Left renal pelvis (tissue), 4 donors: ENCODE measurements at places on chromosomes 2 and 18.

DNA sequence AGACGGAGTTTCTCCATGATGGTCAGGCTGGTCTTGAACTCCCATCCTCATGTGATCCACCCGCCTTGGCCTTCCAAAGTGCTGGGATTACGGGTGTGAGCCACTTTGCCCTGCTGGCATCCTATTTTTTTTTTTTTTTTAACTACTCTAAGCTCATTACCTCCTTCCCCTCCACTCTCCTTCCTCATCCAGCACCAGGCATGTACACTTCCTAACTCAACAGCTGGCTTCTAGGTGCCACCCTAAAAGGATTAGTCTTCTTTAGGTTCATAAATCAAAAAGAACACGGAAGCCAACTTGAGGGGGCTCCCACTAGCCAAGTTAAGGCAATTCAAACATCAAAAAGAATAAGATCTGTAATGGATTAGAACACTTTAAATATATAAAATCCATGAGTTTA, 70.6 kb upstream of the TEX51 start:
- no peak for DNase-seq

GRCh38 chr2:170155022-170155722, 22.8 kb upstream of the MYO3B start:
- no peak for DNase-seq

- no peak for DNase-seq
Observed at GRCh38 chr2:64979744-64980143, 9.5 kb upstream of the SLC1A4 start.

DNA sequence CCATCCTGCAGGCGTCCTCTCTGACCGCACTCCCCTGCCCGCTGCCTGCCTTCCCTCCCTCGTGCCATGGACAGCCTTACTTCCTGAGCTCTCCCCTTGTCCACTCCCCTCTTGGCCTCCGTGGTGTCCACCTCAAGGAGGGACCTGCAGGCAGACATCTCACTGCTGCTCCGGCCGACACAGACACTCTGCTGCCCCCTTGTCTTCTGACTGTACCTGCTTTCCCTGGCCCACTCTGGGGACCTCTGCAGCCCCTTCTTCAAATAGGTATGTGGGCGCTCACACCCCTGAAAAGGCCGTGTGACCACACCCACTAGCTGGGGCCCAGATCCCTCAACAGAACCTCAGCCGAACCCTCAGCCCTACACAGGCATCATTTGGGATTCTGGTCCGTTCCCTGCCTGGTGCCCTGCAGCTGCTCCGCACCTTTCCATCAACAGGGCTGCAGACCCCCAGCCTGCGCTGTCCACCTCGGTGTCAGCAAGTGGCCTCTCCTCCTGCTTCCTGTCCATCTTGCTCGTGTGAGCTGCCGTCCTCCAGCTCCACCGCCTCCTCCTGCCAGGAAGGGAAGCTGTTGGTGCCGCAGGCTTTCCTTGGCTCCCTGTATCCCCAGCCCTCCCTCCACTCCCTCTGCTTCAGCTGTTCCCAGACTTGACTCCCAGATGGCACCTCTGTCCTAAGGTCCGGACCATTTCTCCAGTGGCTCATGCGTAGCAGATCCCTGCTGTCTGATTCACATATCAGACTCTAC, 94.1 kb downstream of the KLHL29 start:
- DNase-seq: no peak

GRCh38 chr18:67875060-67875459, 358.5 kb upstream of the DSEL start:
- no peak for DNase-seq

GRCh38 chr2:189500456-189501160, 59.3 kb downstream of the WDR75 start:
- no peak for DNase-seq

DNA sequence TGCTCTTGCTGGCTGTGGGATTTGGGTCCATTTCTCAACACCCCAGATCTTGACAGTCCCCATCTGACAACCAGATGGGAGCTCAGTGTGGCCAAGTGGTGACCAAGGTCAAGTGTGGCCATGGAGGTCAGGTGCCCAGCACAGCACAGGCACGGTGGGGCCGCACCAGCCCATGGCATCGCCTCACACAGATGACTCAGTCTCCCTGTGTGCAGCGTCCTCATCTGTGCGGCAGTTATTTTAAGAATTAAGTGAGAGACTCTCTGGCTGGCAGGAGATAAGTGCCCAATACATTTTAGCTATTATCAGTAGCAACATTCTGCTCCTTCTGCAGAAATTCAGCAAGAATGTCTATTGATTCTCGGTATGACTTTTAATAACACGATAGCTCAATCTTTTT, 167.2 kb downstream of the DDX1 start:
- DNase-seq: no peak

DNA sequence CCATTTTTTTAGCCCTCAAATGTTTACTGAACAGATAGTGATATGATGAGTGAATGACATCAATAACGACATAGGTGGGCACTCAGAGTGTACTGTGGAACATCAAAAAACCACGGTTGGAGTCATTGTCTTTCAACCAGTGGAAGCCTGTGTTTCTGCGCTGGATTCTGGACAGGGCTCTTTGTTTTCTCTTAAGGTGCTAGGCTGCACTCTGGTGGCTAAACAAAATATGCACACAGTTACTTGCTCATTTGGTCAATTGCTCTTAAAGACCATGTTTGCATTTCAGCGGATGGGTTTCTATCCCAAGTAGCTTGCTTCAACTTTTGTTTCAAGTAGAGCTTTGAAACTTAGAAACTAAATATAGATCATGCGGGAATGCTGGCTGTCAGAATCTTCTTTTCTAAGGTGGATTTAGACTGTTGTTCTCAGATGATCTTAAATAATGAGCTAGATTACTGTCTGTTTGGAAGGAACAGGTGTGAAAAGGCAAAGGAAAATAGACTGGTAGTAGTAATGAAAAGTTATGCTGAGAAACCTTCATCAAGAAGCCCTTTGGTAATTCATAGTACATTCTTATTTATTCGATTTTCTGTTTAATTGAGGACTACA, 48.5 kb upstream of the LYPD6B start:
- peak; percentile 55 for DNase-seq

DNA sequence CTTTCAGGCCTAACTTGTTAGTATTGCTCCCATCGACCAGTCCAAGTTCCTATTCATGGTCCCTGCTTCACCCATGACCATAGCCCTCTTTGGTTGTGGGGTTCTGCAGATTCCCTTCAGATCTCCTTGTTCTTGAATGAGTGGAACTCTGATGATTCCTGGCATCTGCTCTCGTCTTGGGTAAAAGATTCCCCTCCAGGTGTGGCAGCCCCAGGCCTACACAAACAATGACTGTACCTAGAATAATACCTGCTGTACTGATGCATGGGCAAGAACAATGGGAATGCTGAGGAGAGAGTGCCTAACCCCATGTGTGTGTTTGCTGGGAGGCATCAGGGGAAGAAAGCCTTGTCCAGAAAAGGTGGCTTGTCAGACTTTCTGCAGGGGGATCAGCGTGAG, 39.2 kb upstream of the MRPL19 start:
- DNase-seq: no peak

DNA sequence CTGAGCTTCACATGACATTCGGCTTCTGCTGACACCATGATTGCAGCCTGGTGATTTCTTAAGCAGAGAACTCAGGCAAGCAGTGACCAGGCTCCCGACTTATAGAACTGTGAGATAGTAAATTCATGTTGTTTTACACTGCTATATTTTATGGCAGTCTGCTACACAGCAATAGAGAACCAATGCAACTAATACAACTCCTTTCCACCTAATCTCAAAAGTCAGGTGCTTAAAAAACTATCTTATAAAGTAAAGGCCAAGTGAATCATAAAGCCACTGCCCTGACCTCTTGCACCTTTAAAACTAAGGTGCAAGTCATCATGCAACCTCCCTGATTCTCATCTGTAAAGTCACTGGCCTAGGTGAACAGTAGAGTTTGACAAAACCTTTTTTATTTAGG, 95.3 kb upstream of the GLS start:
- no peak for DNase-seq

- no peak for DNase-seq
Observed at GRCh38 chr18:12282442-12283039, 25.5 kb upstream of the TUBB6 start.

- no peak for DNase-seq
Observed at GRCh38 chr2:10046931-10047330, 3.6 kb downstream of the KLF11 start.

- no peak for DNase-seq
Observed at GRCh38 chr2:157418239-157418641, 25.6 kb downstream of the CYTIP start.

DNA sequence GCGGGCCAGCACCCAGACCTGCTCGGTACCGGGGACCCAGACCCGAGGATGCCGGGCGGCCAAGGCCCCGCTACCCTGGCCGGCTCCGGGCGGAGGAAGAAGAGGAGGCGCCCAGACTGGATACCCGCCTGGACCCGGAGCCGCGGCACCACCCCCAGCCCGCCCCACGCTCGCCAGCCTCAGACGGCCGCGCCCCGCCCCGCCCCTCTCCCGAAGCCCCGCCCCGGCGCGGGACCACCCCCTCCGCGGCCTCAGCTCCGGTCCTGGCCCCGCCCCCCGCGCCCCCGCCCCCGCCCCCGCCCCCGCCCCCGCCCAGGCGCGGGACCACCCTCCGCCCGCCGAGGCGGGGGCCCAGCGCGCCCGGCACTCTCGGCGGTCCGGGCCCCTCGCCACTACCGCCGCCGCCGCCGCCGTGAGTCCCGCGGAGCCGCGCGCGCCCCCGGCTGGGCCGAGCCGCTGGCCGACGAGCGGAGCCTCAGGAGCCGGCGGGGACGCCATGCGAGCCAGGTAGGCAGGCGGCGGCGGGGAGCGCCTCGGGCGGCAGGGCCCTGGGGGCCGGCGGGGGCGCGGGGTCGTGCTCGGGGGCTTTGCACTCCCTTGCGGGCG, at the start of gene SH3BP4:
Gene SH3BP4 (plus strand): TSS at position 354 of the 606 bp plus-strand sequence. CDS start 82,986 bp downstream, outside the sequence.
- DNase-seq: no peak

DNA sequence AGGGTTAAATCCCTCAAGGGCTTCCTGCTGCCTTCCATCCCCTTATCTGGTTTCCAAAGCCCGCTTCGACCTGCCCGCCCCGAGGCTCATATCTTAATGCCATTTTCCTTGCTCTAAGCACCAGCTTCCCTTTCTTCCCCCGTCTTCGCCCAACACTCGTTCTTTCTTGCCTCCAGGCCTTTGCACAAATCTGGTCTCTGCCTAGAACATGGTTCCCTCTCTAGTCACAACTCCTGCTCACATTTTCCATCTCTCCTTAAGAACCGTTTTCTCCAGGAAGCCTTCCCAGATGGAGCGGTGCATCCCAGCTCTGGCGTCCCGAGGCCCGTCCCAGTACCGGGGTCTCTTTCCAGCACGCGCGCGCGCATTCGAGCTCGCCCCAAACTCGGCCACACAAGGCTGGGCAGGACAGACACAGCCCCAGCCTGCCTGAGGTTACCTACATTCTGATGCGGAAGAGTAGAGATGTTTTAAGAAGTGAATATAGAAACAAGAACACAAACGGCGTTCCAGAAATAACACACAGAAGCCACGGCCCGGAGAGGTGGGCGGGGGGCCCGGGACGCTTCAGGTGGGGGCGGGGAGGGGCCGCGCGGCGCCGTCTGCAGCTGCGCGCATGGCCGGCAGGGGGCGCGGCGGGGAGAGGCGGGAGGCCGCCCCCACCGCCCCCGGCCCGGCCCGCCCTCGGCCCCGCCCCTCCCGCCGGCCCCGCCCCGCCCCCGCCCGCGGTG, at the start of gene DGKD:
Gene DGKD (plus strand): TSS at position 726 of the 731 bp plus-strand sequence. CDS start 25 bp downstream, outside the sequence.
- DNase-seq: peak; percentile 48

DNA sequence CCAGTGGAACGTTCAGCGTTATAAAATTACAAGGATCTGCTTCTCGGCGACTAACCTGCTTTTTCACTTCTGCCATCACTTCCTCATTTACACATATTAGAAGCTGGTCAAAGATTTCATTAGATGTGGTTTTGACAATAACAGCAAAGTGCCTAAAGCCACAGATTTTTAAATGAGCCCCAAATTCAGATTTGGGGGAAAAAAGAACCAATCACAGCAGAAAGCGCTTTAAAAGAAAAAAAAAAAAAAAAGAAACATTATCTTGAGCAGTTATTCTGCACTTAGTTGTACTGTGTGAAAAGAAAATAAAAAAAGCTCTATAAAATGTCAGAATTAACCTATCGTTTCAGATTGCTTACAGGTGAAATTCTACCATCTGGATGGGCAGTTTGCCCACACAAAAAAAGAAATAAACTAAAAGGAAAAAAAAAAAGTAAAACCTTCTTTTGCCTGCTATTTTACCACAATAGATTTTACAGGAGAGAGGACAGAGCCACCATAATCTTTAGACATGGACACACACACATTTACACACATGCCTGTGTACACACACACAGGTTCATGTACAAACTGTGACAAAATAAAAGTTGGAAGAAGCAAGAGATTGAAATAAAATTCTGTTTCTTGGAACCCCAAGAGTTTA, 167.2 kb downstream of the TCF4 start:
- no peak for DNase-seq

DNA sequence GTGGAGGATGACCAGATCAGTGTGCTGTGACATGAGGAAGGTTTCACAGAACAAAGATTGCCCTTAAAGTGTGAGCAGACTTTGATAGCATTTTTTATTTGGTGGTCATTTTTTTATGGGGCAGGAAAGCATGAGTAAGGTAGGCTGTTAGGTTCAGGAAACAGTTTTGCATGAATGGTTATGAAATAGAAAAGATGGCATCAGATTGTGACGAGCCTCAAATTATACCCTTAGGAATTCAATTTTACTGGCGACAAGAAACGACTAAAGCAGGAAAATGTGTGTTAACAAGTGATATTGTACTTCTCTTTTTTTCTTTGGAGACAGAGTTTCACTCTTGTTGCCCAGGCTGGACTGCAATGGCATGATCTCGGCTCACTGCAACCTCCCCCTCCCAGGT, 44.7 kb downstream of the PIK3C3 start:
- no peak for DNase-seq

GRCh38 chr2:15985531-15985930, 45.2 kb downstream of the MYCN start:
- DNase-seq: no peak

DNA sequence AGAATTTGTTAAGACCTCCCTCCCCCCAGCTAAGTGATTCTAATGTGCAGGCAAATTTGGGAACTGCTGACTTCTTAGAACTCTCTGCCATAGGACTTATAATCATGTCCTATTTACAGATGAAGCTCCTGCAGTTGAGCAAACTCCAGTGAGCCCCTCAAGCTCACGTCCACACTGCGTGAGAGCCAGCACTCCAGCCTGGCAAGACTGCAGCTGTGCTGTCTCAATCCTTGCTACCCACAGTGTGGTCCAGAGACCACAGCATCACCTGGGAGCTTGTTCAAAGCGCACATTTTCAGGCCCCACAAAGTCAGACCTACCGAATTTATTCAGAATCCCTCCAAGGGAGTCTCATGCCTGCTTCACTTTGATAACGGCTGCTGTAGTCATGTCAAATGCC, 243.2 kb upstream of the RAB12 start:
- DNase-seq: no peak

- no peak for DNase-seq
Observed at GRCh38 chr2:239252801-239253200, 148.0 kb downstream of the HDAC4 start.

GRCh38 chr2:19886261-19886660, 15.5 kb downstream of the TTC32 start:
- DNase-seq: no peak

GRCh38 chr2:64243081-64244036, 99.1 kb upstream of the PELI1 start:
- no peak for DNase-seq

- DNase-seq: no peak
Observed at GRCh38 chr2:208607694-208608093, 201.1 kb downstream of the PTH2R start.

- DNase-seq: no peak
Observed at GRCh38 chr2:151810489-151810888, 17.7 kb downstream of the ARL5A start.

- DNase-seq: no peak
Observed at GRCh38 chr2:6310256-6311215, 555.2 kb downstream of the CMPK2 start.

GRCh38 chr2:238636269-238637073, 209.7 kb downstream of the ASB1 start:
- no peak for DNase-seq

- no peak for DNase-seq
Observed at GRCh38 chr2:187775196-187775595, 221.0 kb upstream of the TFPI start.
